Mesenchymal stem cell (in vitro differentiated cells and primary cell): ENCODE measurements at places on chromosomes 6 and 20.

DNA sequence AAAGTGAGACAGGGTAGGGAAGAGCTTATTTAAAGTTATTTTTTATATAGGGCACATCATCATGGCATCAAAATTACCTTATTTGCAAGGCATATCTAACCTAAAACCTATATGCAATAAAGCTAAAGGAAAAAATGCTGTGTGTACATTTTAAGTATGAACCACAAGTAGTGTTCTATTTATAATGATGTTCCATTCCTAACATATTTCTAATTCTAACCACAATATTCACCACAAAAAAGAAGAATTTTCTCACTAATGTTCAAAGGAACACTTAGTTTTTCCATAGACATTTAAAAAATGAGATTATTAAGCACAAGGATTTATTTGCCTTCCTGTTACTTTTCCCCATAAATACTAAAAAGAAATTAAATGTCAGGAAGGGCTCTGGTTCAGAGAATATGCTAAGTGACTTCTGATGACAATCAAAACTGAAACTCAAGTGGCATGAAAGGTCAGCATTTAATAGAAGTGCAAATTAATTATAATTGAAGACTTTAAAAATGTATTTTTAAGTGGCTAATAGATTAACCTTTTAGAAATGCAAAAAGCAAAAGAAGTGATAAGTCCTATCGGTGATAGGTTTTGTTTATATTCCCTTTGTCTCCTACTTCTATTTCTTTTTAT lies 25.1 kb downstream of the GPR63 start:
- no peaks in the 10 kb centered on the region for H3K4me1 ChIP-seq
- H3K27ac ChIP-seq: no peak overlapping the region
- H3K4me3 ChIP-seq: no peak overlapping the region

DNA sequence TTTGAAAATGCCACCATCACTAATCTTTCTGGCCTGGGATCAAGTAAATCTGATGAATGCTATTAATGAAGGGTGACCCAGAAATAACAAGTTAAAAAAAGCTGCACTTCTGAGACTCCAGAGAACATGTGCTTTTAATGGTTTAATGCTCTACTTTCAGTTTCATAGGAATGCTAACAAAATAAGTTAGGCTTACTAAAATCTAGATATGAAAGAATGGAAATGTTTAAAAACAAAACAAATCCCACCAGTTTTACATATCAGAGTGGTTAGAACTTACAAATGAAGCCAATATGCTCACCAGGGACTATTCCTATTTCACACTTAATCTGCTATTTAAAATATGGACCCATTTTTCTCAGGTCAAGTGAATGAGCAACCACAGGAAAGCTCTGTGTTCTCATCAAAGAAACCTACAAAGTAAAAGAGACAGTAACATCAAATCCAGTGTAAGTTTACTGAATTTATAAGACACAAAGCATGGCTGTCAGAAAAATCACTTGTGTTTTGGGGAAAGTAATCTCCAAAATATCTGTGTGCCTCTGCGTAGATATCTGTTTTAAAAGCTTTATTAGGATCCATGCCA lies 40.3 kb downstream of the FYN start:
- peaks cover 1% of the 10 kb centered on the region for H3K4me1 ChIP-seq
- DNase-seq: no peak
- no peak overlapping the region for H3K4me3 ChIP-seq
- peaks cover 4% of the 10 kb centered on the region for H3K36me3 ChIP-seq
- no peaks in the 10 kb centered on the region for H3K27me3 ChIP-seq
- H3K27ac ChIP-seq: no peak overlapping the region

DNA sequence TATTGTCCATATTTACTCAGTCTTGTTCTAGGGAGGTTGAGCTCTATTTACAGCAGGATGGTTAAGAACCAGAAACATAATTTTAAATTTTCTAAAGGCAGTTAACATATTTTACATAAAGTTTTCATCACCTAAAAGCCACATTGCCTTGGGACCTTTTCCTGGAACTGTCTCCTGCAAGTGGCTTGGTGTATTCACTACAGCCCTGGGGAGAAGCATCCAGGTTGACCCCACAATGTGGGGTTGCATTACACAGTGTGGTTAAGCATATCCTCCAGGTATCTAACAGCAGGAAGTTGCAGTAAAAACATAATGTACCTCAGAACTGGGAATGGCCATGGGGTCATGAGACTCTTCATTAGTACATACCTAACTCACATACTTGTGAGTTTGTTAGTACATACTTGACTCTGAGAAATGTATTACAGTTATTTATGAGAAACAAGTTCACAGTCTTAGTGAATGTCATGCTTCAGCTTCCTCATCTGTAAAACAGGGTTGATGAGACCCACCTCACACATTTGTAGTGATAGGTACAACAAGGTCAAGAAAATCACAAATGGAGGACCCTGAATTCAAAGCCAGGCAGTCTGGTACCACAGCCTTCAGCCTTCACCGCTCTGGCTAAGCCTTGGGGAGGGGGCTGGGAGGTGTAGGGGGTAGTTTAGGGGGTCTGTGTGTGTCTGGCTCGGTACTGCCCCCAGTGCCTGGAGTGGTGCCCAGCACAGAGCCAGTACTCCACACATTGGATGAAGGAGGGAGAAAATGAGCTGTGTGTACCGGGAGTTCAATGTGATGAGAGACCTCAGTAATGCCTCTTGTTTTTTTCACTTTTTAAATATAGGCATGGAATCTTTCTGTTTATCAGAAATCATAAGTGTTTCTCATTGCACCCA lies 52.9 kb downstream of the KAT14 start:
- H3K27me3 ChIP-seq: no peaks in the 10 kb centered on the region
- no peak for DNase-seq
- H3K4me1 ChIP-seq: peaks cover 2% of the 10 kb centered on the region
- no peak overlapping the region for H3K27ac ChIP-seq
- H3K36me3 ChIP-seq: peaks cover 46% of the 10 kb centered on the region
- H3K4me3 ChIP-seq: no peak overlapping the region

DNA sequence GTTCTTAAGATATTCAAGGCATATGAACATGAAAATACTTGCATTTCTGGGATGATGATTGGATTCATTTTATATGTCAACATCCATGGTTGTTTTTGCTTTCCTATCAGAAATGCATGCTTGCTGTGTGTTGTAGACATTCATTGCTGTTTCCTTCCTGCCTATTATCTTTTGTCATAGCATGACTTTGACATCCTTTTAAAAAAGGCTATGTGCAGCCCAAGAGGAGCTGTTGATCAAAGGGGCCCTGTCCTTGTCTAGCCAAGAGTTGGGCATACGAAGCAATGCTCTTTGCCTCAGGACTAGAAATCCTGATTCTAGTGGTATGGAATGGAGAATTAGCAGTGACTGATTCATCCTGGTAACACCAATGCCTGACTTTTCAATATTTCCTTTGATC lies 143.1 kb downstream of the RNF144B start:
- no peak overlapping the region for H3K27ac ChIP-seq
- DNase-seq: no peak
- no peaks in the 10 kb centered on the region for H3K27me3 ChIP-seq
- H3K36me3 ChIP-seq: no peaks in the 10 kb centered on the region
- H3K4me1 ChIP-seq: no peaks in the 10 kb centered on the region
- H3K4me3 ChIP-seq: no peak overlapping the region

GRCh38 chr6:139888681-139889122 lies 514.3 kb upstream of the CITED2 start:
- DNase-seq: peak; percentile 22
- no peaks in the 10 kb centered on the region for H3K27me3 ChIP-seq
- H3K27ac ChIP-seq: peak overlapping the region; percentile 13
- H3K4me1 ChIP-seq: peaks cover 1% of the 10 kb centered on the region
- H3K4me3 ChIP-seq: no peak overlapping the region
- H3K36me3 ChIP-seq: no peaks in the 10 kb centered on the region

DNA sequence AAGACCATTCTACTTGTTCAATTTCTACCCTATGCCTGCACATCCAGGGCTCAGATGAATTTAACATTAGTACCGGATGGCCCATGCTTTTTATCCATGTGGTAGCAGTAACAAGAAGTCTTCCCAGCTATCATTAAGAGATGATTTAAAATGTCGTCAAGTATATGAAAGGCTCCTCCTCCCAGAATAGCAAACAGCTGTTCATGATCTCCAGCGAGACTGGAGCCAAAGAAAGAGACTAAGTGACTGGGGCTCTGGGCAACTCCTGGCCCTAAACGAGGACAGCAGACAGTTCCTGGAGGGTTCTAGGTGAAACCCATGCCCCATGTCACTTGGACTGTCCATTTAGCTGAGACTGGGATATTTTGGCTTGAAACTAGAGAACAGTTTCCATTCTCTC lies 160.8 kb downstream of the CDC5L start:
- H3K27me3 ChIP-seq: peaks cover 33% of the 10 kb centered on the region
- no peaks in the 10 kb centered on the region for H3K36me3 ChIP-seq
- no peak for DNase-seq
- H3K4me3 ChIP-seq: no peak overlapping the region
- H3K4me1 ChIP-seq: no peaks in the 10 kb centered on the region

GRCh38 chr6:46190889-46191288 lies 20.1 kb upstream of the ENPP5 start:
- H3K27ac ChIP-seq: no peak overlapping the region
- H3K36me3 ChIP-seq: no peaks in the 10 kb centered on the region
- no peaks in the 10 kb centered on the region for H3K27me3 ChIP-seq
- DNase-seq: no peak
- no peak overlapping the region for H3K4me3 ChIP-seq

DNA sequence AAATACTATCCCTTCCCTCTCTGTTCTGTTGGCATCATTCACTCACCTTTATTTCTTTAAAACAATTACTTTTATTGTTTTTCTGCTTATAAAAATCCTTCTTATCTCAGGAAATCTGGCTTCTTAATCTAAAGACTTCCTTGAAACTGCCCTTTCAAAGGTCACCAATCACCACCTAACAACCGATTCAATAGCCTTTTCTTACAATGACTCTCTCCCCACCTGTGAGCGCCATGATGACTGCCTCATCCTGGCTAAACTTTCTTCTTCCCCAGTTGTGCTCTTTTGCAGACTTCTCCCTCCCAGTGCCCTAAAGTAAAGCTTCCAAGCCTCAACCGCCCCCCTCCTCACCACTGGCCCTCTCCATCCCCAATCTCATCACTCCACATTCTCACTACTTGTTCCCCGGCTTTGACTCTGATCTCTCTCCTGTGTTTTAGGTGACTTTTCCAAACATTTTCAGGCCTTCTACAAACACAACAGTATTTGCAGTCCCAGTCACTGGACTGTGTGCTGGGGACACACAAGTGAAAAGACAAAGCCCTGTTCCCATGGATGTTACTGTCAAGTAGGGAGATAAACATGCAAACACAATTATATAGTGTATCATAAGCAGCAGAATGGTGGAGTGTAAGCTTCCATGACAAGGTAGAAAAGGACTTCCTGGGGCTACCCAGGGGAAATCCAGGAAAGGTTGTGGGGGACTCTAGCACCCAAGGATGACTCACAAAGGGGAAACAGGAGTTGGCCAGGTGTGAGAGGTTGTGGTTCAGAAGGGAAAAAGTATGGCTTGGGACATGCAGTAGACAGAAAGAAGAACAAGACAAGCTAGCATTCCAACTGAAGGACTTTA lies 12.8 kb downstream of the NHSL1 start:
- H3K36me3 ChIP-seq: peaks cover 3% of the 10 kb centered on the region
- no peak overlapping the region for H3K4me3 ChIP-seq
- peaks cover 2% of the 10 kb centered on the region for H3K4me1 ChIP-seq
- no peak for DNase-seq
- H3K27me3 ChIP-seq: no peaks in the 10 kb centered on the region

DNA sequence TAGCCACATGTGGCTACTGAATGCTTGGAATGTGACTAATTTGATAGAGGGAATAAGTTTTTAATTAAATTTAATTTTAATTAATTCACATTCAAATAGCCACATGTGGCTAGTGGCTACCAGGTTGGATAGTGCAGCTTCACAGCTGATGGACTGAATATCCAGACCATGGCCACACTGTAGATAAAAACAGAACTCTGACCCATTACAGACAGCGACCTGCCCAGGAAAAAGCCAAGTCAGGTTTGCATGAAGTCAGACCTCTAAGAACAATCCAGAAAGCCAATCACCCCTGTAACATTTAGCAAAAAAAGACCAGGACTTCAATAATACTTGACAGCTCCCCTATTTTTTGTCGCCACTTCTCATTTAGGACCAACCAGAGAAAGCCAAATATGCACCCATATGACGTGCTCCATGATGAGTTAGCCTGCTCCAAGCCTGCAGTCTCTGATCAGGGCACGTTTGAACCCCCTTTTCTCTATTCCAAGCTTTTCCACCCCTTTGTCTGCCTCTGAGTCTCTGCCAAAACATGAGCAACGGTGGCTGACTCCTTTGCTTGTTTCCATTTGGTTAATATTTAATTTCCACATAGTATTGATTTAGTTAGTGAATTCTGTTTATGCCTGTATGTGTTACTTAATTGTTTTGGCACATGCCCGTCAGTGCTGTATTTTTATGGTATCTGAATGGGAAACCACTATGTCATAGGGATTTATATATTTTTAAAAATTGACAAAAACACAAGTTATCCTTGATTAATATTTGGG lies 636.3 kb downstream of the UTRN start:
- DNase-seq: no peak
- H3K27me3 ChIP-seq: no peaks in the 10 kb centered on the region
- H3K4me1 ChIP-seq: peaks cover 6% of the 10 kb centered on the region
- peak overlapping the region; percentile 15 for H3K27ac ChIP-seq

DNA sequence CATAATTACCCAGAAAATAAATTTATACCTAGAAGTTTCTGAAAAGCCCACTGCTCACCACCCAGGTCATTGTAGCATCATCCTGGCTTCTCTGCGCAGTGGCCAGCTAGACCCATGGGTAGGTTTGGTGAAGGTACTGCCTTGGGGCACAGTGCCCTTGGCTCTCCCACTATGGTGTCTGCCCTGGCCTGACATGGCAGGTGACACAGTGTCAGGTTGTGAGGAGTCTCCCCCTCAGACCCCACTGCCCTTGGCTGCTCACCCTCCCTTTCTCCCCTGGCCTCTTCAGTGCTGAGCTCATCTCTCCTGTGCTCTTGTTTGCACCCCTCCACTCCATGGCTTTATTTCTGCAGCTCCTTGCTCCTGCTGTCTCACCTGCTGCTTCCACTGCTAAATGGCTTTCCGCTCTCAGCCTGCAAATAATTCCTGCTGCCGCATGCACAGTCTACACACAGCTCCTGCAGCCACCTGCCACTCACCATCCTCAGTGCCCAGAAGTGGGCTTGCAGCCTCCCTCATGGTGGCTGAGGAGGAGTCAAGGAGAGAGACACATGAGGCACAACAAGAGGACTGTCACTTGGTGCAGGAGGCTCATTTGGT lies 313.4 kb upstream of the MOCS1 start:
- no peak for DNase-seq
- H3K4me1 ChIP-seq: no peaks in the 10 kb centered on the region
- no peak overlapping the region for H3K4me3 ChIP-seq
- H3K27me3 ChIP-seq: no peaks in the 10 kb centered on the region

DNA sequence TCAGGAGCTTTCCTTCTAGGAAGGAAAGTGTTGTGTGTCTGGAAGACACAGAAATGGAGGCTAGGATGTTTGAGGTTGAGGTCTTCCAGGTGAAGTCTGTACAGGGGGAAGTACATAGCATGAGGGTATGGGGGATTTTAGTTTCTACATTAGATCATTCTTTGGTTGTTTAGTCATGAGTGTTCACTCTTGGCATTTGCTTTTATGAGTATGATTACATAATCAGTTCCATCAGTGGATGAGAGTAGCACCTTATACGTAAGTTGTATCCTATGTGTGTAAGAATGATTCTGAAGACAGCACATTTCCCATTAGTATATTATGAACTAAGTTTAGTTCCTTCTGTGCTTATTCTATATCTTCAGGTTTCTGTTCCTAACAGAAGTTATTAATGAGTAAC lies 1.9 kb downstream of the CDYL start:
- H3K36me3 ChIP-seq: no peaks in the 10 kb centered on the region
- H3K27me3 ChIP-seq: peaks cover 15% of the 10 kb centered on the region
- no peak overlapping the region for H3K27ac ChIP-seq
- H3K4me1 ChIP-seq: peaks cover 11% of the 10 kb centered on the region
